Stimulated activated naive CD4-positive, alpha-beta T cell treated with Interleukin-2 at 50 U/mL for 16 hours (primary cell): ENCODE measurements at places on chromosomes 7 and 10.

GRCh38 chr10:101831169-101831811, 12.3 kb downstream of the KCNIP2 start:
- no peak for DNase-seq

GRCh38 chr10:88270871-88271713, 312.0 kb downstream of the RNLS start:
- peak; percentile 52 for DNase-seq

GRCh38 chr7:47573758-47574481, 8.0 kb downstream of the TNS3 start:
- no peak for DNase-seq

GRCh38 chr7:101436857-101437576, 74.3 kb downstream of the COL26A1 start:
- no peak for DNase-seq

DNA sequence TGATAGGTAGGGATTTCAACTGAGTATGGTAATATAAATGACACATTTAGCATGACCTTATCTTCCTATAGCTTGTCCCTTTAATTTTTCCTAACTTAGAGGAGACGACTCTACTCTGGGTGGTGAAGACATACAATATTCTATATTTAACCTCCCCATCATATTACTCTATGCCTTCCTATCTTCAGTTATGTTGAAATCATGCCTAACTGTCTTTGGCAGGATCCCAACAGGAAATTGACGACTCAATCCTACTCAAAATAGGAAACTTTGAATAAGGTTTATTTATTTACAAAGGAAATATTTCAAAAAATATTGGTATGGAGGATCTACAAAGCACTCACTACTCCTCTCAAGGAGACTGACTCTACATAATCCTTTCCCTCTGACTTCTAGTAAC, 24.1 kb upstream of the SEMA3A start:
- DNase-seq, result no peak

- DNase-seq, result no peak
These were observed 77.3 kb downstream of the LRRN3 start for GRCh38 chr7:111168182-111168581.

DNA sequence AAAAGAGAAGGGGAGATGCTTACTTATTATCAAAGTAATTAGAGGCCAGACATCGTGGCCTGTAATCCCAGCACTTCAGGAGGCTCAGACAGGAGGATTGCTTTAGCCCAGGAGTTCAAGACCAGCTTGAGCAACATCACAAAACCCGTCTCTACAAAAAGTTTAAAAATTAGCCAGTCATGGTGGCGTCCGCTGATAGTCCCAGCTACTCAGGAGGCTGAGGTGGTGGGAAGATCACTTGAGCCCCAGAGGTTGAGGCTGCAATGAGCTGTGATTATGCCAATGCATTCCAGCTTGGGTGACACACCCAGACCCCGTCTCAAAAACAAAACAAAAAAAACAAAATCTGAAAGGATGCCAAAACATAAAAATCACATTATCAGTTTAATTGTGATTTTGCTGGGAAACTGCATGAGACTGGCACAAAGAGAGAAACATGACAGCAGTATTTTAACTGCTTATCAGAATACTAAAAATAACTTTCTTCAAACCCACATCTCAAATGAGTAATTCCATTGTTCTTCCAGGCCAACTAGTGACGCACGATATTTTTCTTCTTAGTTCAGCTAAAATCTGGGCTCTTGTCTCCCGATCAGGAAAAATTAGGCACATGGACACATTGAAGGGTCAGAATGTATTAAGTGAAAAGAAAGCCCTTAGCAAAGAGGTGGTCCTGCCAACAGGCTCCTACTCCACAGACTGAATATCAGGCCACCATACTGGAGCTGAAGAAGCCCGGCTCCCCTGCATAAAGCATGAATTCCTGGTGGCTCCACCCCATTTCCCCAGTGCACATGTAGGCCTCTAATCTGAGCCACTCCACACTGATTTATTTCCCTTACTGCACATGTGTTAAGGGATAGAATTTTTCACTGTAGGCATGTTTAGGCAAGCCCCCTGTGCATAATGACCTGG, 9.6 kb upstream of the CCM2 start:
- no peak for DNase-seq

DNA sequence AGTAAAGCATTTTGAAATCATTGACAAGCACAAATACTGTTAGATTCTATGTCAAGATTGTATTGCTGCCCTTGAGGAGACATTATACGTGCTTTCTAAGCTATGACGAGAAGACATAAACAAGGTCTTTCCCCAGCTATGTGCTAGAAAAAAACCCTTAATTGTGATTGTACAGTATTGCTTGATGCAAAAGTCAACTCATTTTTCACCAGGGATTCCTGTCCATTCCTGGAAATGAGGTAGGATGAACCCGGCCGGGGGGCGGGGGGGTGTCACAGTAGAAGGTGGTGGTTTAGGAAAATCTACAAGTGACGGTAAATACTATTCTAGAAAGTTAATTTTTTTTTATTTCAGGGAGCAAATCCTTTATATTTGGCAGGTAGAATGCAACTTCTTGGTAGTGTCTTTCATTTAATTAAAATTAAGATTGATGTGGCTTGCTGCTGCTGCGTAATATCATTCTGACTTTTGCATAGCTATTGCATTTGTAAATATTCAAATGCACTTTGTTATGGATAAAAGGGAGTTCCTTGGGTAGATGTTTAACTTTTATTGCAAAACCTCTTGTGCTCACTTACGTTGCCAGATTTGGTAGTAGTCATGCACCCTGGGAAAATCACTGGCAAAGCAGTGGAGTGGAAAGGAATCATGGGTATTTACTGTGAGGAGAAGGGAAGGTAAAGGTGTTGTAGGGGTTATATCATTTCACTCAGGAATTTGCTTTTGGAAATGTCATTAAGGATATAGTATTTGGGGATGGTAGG, 164.4 kb upstream of the PRPS1L1 start:
- no peak for DNase-seq

DNA sequence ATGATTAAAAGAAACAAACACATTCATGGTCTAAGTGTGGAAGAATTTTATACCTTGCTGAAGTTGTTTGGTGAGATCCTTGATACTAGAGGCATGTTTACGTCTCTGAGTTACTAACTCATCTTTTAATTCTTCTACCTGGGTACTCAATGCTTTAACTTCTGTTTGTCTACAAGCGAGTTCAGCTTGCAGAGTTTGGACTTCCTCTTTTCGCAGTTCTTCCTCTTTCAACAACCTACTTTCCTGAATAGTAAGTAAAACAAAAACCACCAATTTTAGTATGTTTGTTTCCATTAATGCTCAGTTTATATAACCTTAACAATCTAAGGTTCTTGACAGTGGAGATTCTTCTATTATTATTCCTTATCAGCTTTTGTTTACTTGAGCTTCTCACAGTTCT, 42.9 kb downstream of the CCDC186 start:
- no peak for DNase-seq

DNA sequence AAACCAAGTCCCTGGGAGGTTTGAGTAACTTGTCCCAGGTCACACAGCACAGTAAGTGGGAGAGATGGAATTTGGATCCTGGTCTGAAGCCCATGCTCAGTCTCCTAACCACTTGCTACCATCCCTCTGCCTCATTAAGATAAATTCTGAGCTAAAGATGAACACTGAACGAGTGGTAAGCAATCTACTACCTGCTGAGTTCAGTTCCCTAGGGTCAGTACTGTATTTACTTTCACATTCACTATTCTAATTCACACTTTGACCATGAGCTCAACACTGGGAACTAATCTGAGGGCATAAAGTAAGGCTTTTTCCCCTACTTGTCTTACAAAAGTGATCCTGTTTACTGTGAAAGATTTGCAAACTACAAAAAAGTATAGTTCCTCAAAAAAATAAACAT, 2.4 kb downstream of the UROS start:
- DNase-seq, result no peak

- DNase-seq, result no peak
These were observed 604.3 kb upstream of the GALNT17 start for GRCh38 chr7:70527520-70528115.

GRCh38 chr10:30538086-30538485, 91.5 kb downstream of the LYZL2 start:
- no peak for DNase-seq

DNA sequence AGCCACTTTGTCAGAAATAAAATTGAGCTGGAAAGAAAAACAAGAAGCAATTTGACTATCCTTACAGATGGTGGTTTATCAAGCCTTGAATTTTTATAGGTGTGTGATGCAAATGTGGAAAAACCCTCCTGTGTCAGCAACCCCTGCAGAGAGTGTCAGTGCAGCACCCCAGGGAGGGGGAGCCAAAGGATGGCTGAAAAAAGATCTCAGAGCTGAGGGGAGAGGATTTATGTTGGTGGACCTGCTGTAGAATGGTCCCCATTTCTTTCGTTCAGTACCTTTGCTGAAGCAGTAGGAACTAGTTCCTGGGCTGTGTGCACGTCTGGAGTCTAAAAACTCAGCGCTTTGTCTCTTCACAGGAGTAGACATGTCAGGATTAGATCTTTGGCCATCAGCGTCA, 239.0 kb downstream of the PHTF2 start:
- DNase-seq, result no peak

DNA sequence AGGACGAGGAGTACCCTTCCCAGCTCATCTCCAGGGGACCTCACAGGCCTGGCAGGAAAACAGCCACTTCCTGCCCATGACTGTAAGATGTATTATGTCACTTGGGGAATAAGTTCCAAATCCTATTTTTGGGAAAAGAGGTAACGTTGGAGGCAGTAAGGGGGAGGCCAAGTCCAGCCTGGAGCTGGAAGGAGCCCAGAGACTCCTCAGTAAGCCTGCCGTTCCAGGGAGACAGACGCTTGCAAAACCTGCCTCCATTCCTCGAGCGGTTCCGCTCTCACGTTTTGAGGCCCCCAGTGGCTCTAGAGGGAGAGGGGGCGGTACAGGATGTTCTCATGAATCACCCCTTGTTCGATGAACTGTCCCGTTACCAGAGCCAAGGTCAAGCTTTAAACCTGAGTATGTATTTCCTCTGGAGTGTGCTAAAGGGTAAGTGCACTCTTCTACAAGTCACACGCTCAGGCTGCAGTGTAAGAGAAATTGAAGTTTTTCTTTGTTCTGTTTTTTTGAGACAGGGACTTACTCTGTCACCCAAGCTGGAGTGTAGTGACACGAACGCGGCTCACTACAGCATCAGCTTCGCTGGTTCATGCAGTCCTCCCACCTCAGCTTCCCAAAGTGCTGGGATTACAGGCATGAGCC, 45.5 kb upstream of the CYTH3 start:
- no peak for DNase-seq

DNA sequence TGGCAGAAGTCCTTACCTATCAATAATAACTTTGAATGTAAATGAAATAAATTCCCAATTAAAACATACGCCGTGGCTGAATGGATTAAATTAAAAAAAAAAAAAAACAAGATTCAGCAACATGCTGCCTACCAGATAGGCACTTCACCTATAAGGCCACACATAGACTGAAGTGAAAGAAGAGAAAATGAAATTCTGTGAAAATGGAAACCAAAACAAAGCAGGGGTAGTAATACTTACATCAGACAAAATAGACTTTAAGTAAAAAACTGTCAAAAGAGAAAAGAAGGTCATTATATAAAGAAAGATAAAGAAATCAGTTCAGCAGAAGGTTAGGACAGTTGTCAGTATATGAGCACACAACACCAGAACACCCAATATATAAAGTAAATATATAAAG, 55.3 kb downstream of the TCAF1 start:
- no peak for DNase-seq

DNA sequence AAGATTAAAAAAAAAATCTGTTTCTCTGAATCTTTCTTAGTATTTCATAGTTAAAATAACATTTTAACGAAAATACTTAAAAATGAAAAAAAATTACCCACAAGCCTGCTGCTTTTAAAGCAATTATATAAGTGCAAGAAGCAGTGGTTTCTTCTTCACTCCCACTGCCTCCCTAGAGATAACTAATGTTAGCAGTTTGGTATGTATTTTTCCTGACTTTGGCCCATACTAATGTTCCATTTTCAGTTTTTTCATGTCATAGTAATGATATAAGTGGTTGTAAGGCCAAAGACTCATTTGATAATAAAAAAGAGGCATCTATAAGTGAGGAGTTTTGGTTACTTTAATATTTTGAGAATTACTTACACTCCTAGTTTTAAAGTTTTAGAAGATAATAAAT, 24.3 kb upstream of the LAMB1 start:
- DNase-seq, result no peak

- no peak for DNase-seq
These were observed 182.5 kb downstream of the KMT2E start for GRCh38 chr7:105196473-105196872.

DNA sequence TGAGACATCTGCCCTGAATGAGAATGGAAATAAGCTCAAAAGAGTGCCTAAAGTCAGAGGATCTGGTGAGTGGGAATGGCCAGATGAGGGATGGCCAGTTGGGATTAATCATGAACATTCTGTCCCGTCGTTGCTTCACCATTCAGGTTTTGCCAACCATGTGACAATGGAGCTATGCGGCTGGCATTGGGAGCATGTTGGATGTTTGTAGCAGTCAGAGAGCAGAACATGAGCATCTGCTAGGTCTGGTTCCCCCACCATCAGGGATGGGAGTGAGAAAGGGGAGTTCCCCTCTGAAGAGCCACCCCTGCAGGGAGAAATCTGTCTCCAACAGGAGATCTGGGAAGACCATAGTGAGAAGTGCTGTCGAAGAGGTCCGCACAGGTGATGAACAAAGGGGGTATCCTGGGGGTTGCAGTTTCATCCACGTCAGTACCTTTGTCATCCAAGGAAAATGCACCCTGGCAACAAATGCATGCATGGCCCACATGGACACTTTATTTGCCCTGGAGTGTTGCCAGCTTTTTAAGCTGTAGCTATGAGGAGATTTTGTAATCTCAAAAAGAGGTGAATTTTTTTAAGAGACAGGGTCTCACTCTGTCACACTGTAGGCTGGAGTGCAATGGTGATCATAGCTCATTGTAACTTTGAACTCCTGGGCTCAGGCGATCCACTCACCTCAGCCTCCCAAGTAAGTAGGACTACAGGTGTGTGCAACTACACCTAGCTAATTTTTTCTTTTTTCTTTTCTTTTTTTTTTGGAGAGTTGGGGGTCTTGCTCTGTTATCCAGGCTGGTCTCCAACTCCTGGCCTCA, 190.2 kb downstream of the CAMK1D start:
- no peak for DNase-seq

DNA sequence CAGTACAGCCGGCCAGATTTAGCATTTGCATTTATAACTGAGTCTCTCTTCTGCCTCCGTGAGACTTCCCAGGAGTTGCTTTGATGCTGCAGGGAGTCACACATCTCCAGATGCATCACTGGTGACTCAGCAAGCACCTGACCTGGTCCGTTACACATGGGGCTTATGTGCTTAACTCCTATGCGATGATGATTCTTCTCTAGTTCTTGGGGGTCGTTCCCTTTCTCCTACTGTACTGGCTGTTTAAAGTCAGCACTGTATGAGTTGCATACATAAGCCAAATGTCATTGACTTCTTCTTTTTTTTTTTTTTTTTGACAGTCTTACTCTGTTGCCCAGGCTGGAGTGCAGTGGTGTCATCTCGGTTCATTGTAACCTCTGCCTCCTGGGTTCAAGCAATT, 13.0 kb upstream of the AKR1E2 start:
- no peak for DNase-seq

DNA sequence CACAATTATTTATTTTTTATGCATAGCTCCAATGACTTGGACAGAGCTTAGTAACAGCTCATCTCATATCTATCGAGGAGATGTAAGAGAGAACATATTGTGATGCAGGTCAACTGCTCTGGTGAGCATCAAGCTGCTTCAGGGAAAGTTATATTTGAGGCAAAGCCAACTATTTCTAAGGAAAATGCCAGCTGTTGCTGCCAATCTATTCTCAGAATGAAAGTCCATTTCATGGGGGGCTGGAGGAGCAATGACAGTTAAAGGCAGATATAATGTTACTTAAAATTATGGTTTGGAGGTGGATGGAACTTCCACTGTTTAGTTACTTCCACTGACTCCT, 424.8 kb downstream of the KIF20B start:
- DNase-seq, result no peak

GRCh38 chr10:104029521-104029860, 56.2 kb downstream of the COL17A1 start:
- DNase-seq, result no peak
